Fibroblast of skin of right biceps (primary cell): ENCODE measurements at places on chromosomes 4 and X.

DNA sequence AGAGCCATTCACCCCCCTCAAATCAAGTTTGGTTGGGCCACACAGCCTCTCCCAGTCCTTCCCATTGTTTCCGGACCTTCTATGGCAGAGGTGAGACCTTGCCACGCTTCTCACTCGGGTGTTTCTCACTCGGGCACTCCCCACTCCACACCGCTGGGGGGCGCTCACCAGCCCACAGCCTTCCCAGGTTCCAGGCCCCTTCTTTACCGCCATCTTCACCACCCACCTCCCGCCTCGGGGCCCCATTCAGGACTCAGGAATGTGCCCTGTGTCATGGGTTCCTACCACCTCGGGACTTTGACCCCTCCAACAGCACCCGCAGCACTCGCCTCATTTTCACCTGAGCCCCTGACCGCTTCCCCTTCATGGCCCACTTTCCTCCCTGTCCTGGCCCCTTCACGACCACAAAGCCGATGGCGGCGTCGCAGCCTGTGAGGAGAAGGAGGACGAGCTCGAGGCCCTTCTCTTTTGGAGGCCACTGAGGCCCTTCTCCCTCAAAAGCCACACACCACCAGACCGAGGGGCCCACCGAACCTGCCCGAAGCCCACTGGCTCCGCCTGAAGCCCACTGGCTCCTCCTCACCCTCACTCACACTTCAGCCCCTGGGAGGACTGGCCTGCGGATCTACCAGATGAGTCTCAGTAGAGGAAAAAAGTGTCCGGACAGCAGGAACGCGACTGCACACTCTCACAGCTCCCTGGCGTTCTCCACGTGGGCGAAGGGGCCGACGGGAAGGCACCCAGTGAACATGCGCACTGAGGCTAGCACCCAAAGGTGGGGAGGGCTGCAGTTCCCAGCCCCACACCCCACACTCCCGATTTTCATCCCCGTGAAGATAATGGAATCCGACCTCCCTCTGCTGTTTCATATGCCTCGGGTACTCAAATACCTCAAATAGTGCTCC lies at the start of gene PAGE1:
Gene PAGE1, minus strand, starts transcription at position 709 of the 905 bp plus-strand sequence. CDS start 1,214 bp downstream, outside the sequence.
- no peak for DNase-seq

DNA sequence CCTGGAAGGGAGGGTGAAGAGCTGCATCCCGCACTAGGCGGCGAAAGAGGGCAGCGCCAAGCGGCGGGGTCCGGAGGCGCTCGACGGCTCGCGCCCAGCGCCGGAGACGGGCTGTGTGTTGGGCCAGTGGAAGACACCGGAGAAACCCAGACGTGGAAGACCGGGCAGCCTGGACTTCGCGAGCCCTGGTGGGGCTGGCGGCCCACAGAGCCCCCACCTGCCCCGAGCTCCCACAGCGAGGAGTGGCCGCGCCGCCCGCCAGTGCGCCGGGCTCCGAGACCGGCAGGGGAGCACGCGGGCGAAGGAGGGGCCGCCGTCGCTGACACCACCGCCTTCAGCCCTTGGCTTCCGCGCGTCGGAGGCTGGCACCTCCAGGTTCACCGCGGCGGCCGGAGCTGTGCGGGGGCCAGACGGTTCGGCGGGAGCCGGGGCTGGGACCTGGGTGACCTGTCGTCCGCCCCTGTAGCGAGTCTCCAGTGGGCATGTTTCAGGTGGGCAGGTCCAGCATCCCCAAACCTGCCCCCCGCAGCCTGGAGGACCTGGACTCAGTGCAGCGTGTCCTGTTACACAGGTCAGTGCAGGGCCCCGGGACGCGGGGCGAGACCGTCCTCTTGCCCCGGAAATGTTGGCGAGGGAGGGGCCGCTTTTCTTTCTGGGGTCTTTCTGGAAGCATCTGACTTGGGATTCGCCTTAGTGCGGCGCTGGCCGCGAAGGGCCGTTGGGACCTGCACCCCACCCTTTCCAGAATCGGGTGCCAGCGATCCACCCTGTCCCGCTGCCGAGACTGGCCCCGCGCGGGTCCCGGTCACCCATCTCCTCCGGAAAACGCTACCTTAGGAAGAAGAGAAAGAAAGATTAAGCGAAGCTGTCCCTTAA lies 9.6 kb upstream of the INTU start:
- peak; percentile 37 for DNase-seq

DNA sequence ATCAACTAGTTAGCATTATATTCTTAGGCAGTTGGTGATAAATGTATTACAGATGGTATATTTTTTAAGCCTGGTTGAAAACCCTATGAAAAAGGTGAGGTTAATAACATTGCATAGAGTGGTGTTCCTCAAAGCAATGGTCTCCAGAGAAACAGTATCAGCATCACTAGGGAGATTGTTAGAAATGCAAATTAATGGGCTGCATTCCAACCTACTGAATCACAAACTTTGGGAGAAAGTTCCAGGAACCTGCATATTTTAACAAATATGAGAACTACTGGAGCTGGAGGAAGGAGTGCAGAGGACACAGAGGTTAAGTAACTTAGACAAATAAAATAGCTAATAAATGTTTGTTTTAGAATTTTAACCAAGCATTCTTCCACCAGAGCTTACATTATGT lies 166.9 kb upstream of the PCDH10 start:
- peak; percentile 53 for DNase-seq

DNA sequence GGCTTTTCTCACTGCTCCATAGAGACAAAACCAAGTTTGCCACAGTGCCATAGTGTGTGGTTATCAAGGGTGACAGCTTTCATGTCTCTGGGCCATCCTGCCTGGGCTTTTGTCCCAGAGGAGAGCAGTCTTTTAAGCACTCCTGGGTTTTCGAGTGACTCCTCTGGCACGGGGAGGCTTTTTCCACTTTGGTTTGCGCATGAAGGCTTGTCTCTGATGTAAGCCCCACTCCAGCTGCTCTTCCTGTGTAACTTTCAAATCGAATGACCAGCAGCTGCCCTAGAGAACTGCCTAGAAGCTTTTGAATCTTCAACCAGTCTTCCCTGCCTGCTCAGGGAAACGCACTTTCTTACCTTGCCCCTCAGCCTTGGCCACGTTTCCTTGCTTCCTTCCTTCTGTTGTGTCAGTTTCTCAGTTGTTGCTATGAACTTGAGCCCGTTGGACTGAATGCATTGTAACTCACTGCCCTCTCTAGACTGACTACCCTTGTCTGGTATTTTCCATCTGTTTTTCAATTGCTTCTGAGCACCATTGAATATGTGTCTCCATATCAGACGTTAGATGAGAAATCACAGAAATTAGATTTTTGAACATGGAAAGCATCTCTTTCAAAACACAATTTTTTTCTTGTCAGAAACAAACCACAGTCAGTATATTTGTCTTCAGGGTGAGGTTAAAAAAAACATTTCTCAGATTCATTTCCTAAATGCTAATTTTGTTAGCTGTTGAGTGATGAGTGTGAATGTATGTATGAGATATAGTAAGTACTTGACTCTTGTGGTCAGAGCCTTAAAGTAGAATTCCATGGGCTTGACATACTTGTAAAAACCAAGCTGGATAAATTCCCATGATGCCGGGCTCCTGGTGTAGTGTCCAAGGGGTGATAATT lies 45.3 kb downstream of the SLC9A6 start:
- DNase-seq: peak; percentile 90

GRCh38 chr4:83248486-83248885 lies 36.1 kb downstream of the COQ2 start:
- DNase-seq: no peak

DNA sequence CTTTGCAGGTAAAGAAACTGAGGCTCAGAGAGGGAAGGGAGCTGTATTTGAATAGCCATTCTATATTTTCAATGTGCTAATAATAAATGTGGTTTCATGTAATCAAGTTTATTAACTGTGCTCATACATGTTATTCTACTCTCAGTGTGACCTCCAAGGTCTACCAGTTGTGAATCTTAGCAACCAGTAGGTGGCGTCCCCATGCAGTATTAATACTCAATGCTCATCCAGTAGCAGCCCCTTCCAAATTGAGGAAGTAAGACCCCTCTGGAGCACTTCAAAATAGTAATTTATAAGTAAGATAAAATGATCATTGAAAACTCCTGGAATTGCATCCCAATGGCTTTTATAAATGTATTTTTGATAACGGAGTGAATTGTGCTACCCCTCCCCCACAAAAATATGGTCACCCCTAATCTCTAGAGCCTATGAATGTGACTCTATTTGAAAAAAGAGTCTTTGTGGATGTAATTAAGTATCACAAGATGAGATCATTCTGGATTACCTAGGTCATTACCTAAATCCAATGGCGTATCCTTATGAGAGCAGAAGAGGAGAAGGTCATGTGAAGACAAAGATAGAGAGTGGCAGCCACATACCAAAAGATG lies 20.4 kb upstream of the SEPSECS start:
- DNase-seq: peak; percentile 37

- DNase-seq: no peak
These were observed 125.9 kb upstream of the PABPC4L start for GRCh38 chr4:134327274-134328122.

- DNase-seq: no peak
These were observed 26.0 kb upstream of the AWAT1 start for GRCh38 chrX:70208479-70208878.

DNA sequence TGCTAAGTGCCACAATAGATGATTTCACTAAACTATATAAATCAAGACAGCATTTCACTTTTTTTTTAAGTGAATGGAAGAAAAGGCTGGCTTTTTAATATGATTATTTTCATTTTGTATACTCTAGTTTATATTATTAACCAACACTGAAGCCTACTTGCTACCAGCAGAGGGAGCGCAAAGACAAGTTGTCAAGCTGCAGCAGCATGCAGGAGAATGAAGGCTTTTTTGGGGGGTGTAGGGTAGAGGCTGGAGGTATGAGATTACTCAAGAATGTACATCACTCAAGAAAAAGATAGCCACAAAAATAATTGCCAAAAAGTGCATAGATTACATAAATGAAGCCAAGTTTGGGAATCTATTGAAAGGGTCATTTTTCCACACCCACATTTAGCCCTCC lies 519.5 kb downstream of the FGF13 start:
- peak; percentile 0 for DNase-seq

GRCh38 chr4:13559413-13559812 lies 15.1 kb upstream of the NKX3-2 start:
- DNase-seq: peak; percentile 84

DNA sequence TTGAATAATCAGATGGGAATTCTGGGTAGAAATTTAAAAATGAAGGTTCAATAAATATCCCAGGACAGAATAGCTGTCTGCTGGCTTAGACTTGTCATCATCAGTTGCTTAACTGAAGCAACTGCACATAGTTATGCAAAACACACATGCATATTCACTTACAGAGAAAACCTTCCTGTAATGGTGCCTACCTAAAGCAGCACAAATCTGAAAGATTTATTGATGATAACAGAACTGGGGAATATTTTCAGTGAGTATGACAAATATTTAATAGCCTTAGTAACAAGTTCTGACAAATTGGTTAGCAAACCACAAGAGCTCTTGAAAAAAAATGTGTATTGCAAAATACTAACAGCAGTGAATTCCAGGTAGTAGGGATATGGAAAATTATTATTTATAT lies 606.8 kb upstream of the BOD1L1 start:
- DNase-seq: peak; percentile 4

- no peak for DNase-seq
These were observed 173.5 kb downstream of the ADAM29 start for GRCh38 chr4:175091649-175092048.

DNA sequence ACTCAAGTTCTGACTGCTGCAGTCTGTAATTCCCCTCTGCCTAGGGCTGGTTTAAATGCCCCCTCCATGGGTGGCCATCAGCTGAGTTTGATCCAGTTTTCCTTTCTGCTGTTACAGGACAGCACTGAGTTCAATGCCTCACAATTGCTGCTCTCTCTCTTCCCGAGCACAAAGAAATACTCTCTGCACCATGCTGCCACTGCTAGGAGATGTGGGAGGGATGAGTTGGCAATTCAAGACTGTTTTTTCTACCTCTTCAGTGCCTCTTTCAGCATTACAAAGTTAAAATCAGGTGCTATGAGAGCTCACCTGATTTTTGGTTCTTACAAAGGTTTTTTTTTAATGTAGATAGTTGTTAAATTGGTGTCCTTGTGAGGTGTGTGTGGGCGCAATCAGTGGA lies 24.3 kb downstream of the CYSLTR1 start:
- DNase-seq: no peak

GRCh38 chr4:112946127-112946526 lies 103.3 kb upstream of the ANK2 start:
- no peak for DNase-seq

- DNase-seq: peak; percentile 59
These were observed 59.9 kb downstream of the GK start for GRCh38 chrX:30713061-30713525.

GRCh38 chr4:79904331-79904730 lies 168.7 kb downstream of the ANTXR2 start:
- no peak for DNase-seq
